Astrocyte (in vitro differentiated cells and primary cell): ENCODE measurements at places on chromosomes 2 and 18. TPM values are rescaled to one million over a fixed set of nuclear protein-coding genes. Genes with fewer than 3 reads are reported as not detected.

GRCh38 chr2:76083248-76083647 is 372.5 kb upstream of the GCFC2 start:
- no peak for DNase-seq

DNA sequence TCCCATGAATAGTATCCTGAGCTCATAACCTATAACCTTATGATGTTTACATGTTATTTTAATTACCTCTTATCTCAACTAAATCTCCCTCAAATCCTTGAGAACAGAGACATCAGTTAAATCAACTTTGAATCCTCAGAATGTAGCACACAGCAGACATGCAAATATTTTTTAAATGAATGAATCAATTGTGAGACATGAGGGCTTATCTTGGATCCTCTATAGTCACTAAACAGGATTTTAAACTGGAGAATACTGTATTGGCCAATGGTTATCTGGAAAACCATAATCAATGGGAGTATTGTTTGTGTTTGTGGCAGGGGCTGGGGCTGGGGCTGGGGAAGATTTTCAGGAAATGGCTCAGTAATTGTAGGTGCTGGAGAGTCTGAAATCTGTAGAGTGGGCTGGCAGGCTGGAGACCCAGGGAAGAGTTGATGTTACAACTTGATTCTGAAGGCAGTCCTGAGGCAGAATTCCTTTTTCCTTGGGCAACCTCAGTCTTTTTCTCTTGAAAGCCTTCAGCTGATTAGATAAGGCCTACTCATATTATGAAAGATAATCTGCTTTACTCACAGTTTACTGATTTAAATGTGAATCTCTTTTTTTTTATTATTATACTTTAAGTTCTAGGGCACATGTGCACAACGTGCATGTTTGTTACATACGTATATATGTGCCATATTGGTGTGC is 106.3 kb downstream of the NCOA1 start:
- DNase-seq, result no peak

- no peak for DNase-seq
Observed at GRCh38 chr2:160741815-160742214, 248.2 kb upstream of the RBMS1 start.

DNA sequence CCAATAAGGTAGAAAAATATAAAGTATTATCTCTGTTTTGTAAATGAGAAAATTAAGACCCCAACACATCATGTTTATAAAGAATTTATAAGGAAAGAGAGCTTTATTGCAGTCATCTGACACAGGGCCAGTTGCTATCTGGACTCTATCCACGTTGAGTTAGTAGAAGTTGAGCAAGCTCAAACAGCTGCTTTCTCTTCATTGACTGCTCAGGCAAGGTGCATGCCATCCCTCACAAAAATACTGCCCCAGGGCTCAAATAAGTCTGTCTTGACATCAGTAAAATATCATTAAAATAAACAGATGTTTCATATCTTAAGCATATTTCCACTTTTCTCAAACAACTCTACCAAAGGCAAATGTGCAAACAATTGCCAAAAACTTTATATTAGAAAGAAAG is 14.8 kb downstream of the COL5A2 start:
- DNase-seq, result peak; percentile 48

GRCh38 chr2:168766600-168766999 is 35.8 kb upstream of the NOSTRIN start:
- DNase-seq, result no peak

- DNase-seq, result no peak
Observed at GRCh38 chr2:197904446-197904845, 100.1 kb downstream of the PLCL1 start.

GRCh38 chr2:204277226-204277625 is 268.0 kb upstream of the PARD3B start:
- DNase-seq, result no peak

GRCh38 chr18:52160636-52161035 is 179.4 kb upstream of the DCC start:
- peak; percentile 36 for DNase-seq

GRCh38 chr2:67783026-67783425 is 279.8 kb downstream of the C1D start:
- DNase-seq, result no peak

- DNase-seq, result peak; percentile 61
Observed at GRCh38 chr2:189549449-189549832, 31.1 kb downstream of the SLC40A1 start.

- DNase-seq, result no peak
Observed at GRCh38 chr18:66727991-66728390, 124.1 kb upstream of the CDH19 start.

DNA sequence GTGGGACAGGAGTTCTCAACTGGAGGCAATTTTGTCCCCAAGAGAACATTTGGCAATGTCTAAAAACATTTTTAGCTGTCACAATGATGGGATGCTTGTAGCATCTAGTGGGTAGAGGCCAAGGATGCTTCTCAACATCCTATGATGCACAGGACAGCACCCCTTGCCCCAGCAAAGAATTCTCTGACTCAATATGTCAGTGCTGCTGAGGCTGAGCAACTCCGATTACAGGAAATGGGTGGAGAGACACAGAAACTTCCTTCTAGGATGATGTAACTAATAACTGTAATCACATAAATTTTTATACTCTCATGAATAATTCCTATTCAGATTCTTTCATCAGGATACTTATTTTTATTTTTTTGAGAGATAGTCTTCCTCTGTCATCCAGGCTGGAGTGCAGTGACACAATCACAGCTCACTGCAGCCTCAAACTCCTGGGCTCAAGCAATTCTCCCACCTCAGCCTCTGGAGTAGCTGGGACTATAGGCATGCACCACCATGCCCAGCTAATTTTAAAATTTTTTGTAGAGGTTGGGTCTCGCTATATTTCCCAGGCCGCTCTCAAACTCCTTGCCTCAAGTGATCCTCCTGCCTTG is 120.3 kb upstream of the ACAA2 start:
- peak; percentile 45 for DNase-seq

GRCh38 chr2:110903548-110903947 is 171.2 kb downstream of the ACOXL start:
- no peak for DNase-seq

The VAMP5 gene
- 17.1 and 17.6 TPM in 2 replicates for total RNA-seq

The SH3RF3 gene
- 7.2 and 7.3 TPM in 2 replicates for total RNA-seq

The CD8B2 gene
- not detected in 2 replicates for total RNA-seq

The ASAP2 gene
- total RNA-seq, result 47.2 and 62.6 TPM in 2 replicates

The TDRD15 gene
- total RNA-seq, result not detected in 2 replicates

The TUBB8B gene
- total RNA-seq, result not detected in 2 replicates
